HS-5 (cell line): ENCODE measurements at places on chromosomes 12 and 14.

DNA sequence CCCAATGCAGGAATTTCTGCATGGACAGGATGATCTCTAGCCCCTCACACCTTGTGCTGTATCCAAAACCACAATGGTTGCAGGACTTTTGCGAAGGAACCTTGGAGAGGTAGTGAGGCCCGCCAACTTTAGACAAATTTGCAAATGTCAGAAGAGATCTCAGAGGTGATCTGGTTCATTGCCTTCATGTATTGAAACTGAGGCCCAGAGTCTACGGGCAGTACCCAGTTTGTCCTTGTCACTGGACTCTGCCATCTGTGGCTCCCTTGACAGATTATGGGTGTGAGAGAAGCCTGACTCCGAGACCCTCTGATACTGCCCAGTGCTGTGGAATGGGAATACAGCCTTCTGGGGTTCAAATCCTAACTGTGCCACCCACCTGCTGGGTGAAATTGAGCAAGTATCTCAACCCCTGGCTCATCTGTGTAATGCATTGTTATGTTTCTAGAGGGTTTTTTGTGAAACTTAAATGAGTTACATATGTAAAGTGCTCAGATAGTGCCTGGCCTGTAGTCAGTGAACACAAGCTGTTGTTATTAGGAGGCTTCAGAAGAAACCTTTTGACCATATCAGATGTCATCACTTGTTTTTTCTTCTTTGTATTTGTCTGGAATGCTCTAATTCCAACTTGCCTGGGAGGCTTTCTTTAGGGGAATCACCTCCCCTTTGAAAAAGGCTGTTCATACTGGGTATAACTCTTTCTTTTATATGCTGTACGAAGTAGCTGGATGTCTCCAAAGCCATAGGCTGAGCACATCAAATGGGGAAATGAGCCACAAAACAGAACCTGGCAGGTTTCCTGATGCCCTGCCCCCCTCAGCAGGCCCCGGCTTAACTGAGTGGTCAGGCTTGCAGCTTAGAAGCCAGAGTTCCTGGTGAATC, 71.4 kb upstream of the SRSF5 start:
- no peak for DNase-seq

- DNase-seq = no peak
Observed at GRCh38 chr14:103519837-103520212, 2.8 kb downstream of the CKB start.

- DNase-seq = peak; percentile 14
Observed at GRCh38 chr12:62834971-62835547, 99.9 kb downstream of the PPM1H start.

DNA sequence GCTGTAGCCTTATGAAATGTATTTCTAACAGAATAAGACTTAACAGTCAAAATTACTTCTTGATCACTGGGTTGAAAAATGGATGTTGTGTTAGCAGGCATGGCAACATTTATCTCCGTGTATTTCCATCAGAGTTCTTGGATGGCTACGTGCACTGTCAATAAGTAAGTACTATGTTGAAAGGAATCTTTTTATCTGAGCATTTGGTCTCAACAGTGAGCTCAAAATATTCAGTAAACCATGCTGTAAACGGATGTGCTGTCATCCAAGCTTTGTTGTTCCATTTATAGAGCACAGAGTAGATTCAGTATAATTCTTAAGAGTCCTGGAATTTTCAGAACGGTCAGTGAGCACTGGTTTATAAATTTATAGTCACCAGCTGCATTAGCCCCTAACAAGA, 15.5 kb downstream of the SCAF11 start:
- no peak for DNase-seq

GRCh38 chr14:91171291-91171690, 57.4 kb downstream of the DGLUCY start:
- DNase-seq = no peak

GRCh38 chr14:66746316-66747006, 238.5 kb downstream of the GPHN start:
- peak; percentile 11 for DNase-seq

GRCh38 chr14:100096656-100097055, 31.4 kb downstream of the EVL start:
- DNase-seq = peak; percentile 53

GRCh38 chr12:109302358-109302757, 6.7 kb downstream of the FOXN4 start:
- no peak for DNase-seq

DNA sequence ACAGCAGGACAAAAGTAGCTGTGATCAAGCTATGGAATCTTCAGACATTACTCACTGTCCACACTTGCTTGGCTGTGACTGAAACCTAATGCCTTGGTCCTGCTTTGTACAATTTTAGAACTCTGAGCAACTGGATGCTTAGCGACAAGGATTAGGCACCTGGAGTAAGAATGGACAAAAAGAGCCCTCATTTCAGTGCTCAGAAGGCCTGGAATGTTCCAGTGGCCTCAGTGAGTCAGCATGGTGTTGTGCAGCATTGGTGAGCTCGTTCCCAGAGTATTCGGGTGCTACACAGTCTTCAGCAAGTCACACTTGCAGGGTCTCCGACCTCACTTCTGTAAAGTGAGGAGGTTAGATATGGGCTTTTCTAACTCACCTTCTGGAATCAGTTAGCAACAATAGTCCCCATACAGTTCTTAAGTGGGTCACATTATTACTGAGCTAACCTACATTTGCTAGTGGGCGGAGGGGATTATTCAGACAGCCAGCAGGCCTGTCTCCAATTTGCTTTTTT, 108.0 kb upstream of the MDM1 start:
- peak; percentile 46 for DNase-seq

DNA sequence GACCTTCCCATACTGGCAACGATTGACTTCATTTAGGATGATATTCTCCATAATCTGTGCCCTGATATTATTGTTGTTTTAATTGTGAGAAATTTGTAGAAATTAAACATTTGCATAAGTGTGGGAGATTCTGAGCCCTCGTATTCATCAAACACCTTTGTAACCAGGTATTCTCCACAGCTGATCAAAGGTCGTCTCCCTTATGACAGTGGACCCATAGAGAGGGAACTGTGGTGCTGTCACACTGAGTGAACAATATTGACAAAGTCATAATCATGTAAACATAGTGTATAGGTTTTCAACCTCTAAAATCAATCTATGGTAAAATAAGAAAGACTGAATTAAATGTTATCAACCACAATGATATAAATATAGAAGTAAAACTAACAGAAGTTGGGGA, 14.9 kb upstream of the PLEKHG3 start:
- no peak for DNase-seq

DNA sequence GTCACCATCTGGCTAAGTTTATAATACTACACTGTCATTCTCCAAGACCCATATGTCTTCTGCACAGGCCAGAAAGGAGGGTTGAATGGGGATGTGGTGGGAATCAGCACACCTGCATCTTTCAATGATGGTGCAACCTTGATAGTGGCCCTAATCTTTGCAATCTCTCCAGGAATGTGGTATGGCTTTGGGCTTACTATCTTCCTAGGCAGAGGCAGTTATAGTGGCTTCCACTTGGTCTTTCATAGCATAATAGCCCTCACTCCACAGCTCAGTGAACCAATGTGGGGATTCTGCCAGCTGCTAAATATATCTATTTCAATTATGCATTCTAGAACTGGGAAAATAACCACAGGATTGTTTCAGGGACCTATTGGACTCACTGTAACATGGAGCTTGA, 61.8 kb upstream of the ATP2B1 start:
- DNase-seq = no peak

DNA sequence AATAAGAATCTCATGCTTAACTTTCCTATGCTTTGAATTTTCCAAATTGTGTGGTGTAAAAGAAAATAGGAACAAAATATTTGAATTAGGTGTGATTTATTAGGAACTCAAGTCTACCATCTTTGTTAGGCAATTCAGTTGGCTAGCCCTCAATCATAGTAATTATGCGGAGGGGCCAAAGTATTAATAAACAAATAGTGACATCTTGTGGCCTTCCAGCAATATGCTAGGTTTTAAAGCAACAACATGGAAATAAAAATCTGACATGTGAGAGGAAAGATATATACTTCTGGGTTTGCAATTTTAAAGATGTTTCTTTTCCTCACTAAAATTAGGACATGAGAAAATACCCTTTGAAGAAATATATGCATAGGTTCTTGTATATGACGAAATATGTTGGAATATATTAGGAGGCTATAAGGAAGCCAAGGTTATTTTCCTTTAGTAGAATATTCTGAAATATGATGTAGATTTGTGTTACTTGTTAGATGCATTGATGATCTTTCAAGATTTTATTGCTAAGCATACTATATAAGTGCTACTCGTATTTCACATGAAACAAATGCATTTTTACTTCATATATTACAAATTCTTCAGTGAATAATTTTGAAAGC, 200.4 kb downstream of the PTPRO start:
- DNase-seq = peak; percentile 31

DNA sequence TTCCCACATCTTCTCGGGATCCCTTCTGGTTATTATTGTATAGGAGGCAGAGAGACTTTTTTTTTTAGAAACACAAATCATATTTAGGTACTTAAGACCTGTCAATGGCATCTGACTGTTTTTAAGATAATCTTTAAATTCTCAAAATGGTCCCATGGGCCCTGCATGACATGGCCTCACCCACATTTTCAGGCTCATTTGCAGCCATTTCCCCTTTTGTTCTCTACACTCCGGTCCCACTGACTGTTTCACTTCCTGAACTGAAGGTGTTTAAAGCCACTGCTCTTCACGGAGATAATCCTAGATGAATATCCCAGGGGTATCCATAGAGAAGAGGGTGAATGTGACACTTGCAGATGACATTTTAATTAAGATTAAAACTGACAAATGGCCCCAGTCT, 12.3 kb upstream of the C12orf71 start:
- no peak for DNase-seq

GRCh38 chr12:101826766-101827368, 3.9 kb downstream of the GNPTAB start:
- DNase-seq = no peak

- no peak for DNase-seq
Observed at GRCh38 chr12:1422604-1423315, 171.6 kb downstream of the FBXL14 start.

DNA sequence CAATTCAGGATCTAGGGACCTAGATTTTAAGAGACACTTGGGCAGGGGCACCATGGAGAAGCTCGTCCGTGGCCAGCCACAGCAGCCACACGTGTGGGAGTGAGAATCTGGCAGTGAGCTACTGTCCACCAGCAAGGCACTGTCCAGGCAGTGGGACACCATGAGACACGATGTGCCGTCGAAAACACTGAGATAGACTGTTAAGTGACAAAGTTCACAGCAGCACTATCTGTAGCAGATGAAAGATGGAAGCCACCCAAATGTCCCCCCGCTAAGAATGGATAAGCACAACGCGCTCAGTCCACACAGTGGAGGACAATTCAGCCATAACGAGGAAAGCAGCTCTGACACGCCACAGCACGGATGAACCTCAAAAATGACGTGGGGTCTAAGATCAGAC, 19.7 kb downstream of the RILPL1 start:
- no peak for DNase-seq

DNA sequence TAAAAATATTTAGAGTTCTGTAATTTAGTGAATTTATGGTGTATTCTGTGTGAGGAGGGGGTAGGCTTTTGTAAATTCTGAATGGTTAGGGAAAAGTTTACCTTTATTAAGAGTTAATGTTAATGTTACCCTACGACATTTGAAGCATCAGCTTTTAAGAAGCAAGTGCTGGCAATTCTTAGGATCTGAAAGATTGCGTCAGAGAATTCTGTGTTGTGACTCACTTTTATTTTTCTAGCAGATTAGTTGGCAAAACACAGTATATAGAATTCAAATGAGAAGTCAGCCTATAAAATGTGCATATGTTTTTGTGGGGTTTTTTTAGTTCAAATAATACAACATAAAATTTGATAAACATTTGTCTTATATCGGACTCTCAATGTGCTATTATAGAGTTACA, 97.6 kb downstream of the RAD52 start:
- DNase-seq = peak; percentile 58

DNA sequence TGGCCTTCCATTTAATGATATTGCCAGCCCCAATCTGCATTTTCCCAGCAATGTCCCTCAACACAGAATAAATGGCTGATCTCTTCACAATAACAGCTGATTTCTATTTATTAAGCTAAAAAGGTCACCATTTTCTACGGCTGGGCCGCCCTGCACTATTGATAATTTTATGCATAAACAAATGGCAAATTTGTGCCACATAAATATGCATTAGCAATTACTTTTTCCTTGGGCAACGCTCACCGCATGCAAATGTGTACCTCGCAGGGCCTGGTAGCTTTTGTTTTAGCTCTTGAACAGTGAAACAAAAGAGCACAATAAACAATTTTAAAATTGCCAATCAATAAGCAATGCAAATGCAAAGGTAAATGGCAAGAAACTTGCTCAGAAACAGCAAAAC, 331.9 kb upstream of the SOX5 start:
- DNase-seq = no peak

DNA sequence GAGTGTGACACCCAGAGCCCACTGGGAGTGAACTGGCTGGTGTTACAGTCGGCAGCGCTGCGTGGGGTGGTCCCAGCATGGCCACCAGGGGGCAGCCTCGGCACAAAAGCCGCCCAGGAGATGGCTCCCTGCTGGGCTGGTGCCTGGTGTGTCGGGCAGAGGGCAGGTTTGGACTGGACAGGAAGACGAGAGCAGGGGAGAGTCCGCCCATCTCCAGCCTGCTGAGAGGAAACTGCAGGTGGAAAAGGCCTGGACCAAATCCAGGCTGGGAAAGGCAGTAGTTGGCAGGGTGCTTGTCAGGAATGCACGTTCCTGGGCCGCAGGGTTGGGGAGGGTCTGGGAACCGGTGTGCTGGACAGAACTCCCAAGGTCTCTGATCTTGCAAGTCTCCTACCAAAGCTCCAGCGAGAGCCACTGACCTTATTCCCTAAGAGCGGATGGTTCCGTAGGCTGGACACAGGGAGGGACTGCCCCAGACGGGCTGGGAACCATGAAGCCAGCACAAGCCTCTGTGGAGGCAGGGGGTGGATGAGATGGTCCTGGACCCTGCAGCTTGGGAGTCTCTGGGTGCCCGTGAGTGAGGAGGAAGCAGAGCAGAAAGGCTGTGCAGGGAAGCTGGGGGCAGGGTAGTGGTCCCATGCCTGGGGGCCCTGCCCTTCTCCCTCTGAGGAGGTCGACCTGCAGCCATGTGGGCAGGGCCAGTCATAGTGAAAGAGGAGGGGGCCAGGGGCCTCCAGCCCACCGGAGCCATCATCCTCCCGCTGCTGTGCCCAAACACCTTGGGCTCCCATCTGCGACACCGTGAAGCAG, 1.8 kb downstream of the AHNAK2 start:
- no peak for DNase-seq

- peak; percentile 96 for DNase-seq
Observed at GRCh38 chr12:116376354-116377193, 99.1 kb upstream of the MED13L start.

GRCh38 chr12:69698054-69698453, 1.0 kb downstream of the BEST3 start:
- no peak for DNase-seq

- no peak for DNase-seq
Observed at GRCh38 chr12:15719230-15719629, 70.0 kb downstream of the EPS8 start.

- DNase-seq = peak; percentile 43
Observed at GRCh38 chr14:69268763-69269162, 8.8 kb downstream of the GALNT16 start.

GRCh38 chr12:113758165-113758924, 207.8 kb downstream of the RBM19 start:
- no peak for DNase-seq
